NCI-H1694 (cell line): ENCODE measurements at places on chromosomes 6 and 20.

DNA sequence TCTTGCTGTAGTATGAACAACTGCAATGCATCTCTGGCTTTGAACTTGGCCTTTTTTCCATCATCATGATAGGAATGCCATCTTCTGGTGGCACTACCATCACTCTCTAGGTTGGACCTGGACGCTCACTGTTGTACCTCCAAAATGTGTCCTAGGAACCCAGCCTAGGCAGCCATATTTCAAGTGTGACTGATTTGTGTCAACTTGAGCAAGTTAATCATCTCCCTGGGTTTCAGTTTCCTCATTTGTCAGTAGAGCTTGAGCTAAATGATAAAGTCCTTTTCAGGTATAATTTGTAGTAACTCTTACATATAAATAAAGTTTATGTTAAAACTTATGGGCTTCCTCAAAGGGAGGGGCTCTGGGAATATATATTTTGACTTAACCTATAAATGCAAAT lies 241.7 kb upstream of the CEP162 start:
- DNase-seq, result no peak

- no peak for DNase-seq
Measured at GRCh38 chr20:16693278-16693677, 36.5 kb upstream of the SNRPB2 start.

GRCh38 chr20:8385247-8385646 lies 253.2 kb downstream of the PLCB1 start:
- peak; percentile 57 for DNase-seq

- no peak for DNase-seq
Measured at GRCh38 chr20:35490736-35491181, 35.4 kb downstream of the CEP250 start.

GRCh38 chr6:116461932-116462885 lies 1.0 kb downstream of the CALHM6 start:
- DNase-seq, result no peak

- no peak for DNase-seq
Measured at GRCh38 chr6:129801909-129802308, 59.2 kb downstream of the TMEM244 start.

- DNase-seq, result no peak
Measured at GRCh38 chr20:61053487-61053886, 198.6 kb upstream of the CDH4 start.

GRCh38 chr20:25269057-25269832 lies 21.4 kb downstream of the PYGB start:
- DNase-seq, result no peak

DNA sequence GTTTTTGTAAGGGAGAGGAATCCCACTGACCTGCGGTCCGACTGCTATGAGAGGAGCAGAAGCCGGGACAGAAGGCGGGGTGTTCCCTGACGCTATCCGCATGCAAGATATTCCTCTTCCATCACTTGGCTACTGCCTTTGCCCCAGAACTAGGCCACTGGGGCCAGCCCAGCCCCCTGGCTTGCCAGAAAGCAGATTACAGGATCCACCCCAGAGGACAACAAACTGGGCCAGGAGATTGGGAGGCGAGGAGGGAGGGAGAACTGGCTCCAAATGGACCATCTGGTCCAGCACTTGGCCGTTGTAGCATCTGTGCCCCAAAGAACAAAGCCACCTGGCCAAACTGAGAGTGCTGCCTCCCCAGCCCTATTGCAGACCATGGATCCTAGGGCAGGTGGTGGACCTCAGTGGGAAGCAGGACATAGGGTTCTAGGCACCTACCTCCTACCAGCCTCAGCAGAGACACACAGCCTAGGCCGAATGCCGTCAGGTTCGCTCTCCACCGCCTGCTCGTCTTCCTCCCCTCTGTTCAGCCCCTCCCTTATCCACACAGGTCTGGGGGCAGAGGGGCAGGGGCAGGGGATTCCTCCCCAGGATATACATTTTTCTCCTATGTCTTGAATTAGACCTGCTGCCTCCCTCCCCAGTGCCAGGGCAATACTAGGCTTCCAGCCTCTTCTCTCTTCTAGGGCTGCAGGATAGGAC lies 4.0 kb downstream of the MDGA1 start:
- DNase-seq, result no peak

DNA sequence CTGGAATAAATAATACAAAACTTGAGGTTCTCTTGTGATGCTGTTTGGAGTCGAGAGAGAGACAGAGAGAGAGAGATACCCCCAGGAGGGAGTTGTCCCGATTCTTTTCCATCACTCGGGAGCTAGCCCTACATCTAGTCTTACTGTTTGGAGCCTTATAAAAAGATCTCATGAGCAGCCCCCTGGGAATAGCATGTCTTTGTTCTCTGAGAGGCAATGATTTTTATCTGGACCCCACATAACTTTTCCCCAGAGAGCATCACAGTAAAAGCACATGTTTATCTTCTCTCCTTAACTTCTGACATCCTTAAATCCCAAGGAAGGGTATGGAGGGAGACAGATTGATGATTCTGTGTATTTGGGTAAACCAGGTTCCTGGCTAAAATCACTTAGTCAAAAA lies 20.9 kb upstream of the HLA-DOA start:
- no peak for DNase-seq

DNA sequence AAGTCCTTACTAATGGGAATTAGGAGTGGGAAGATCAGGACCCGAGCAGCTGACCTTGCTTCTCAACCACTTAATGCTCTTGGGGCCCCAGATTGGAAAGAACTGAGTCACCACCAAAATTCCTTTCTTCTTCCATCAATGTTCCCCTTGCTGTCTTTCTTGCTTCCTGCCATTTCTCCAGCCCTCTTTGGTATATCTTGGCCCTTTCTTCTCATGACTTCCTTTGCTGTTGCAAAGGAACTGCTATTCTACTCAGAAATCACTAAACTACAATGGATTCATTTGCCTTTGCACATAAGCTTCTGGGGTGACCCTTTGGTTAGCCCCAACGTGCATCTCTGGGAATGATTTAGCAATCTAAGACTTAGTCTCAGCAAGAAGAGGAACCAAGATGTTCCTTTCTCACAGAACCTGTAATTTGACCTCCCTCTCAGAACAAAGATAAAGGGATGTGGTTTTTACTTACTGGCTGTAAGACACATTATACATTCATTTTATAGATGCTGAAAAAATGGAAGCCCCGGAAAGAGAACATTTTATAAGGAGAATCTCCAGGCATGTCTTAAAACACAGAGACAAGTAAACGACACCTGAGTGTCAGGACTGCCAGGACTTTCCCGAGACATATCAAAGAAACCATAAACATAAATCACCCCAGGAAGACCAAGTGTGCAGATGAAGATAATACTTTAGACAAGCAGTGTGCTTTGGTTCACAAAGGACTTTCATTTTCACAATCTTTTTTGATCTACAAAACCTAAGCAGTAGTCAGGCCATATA lies 99.0 kb upstream of the TNFAIP3 start:
- no peak for DNase-seq

- no peak for DNase-seq
Measured at GRCh38 chr6:133131621-133132465, 109.3 kb upstream of the EYA4 start.

DNA sequence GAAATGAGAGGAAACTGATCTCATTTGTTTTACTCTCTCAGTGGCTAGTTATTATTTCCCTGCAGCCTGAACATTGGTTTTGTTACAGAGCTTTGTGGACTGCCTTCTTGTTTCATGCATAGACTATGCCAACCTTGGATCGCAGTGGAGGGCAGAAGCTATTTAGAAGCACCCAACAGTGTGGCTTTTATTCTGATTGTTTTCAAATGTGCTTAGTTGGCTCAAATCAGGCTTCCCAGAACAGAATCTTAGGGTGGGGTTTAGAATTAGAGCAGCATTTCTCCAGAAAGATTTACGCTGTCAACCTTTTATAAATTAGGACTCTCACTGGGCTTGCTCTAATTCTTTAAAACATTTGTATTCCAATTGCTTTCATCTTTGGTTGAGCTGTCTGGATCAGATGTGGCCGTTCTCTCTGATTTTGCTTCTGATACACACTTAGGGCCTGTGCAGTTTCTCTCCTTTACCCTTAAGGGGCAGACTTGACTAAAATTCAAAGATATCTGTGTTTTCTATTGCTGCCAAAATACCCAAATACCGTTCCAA lies 210.3 kb downstream of the BCKDHB start:
- no peak for DNase-seq

DNA sequence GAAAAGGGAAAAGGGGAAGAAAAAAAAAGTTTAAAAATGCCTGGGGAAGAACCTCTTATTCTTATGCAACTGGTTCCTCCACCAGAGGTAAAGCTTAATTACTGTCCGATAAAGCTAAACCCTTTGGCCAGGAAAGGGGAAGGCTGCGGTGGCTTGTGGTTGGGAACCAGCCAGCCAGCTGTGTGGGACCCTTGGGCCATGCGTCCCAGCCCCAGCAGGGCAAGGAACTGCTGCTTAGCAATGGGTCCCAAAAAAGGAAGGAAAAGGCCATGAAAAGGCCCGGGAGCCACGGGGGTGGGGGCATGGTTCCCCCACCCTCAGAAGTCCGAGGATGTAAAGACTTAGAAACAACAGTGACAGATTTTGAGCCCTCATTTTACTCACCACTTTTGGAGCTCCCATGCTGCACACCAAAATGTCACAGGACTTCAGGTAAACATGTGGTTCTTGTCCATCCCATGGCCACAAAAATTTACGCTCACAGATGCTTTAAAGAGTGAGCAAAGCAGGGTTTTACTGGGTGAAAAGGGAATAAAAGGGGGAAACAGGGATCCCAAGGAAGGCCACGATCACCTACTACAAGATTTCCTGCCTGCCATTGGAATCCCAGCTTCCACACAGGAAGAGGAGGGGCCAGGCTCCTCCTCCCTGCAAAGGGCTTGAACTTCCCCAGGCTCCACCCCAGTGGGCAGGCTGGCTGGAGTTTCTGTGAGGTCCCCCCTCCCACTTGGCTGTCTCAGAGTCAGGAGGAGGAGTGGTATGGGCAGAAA lies 1234.7 kb upstream of the GJE1 start:
- DNase-seq, result no peak

DNA sequence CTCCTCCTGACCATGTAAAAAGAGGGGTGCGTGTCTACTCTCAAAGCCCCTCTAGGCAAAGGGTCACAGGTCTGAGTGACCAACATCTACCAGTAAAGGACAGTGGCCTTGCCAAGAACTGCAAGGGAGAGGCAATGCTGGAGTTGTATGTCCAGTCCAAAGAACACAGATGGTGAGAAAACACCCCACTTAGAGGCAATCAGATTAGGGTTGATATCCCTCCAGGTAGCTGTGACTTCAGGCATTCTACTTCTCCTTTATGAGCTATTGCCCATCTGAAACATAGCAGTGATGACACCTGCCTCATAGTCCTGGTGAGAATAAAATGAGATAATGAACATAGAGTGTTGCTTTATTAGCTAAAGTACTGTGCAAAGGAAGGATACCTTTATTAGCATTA lies 50.8 kb upstream of the MAFB start:
- no peak for DNase-seq

- no peak for DNase-seq
Measured at GRCh38 chr6:15368186-15368585, 122.3 kb downstream of the JARID2 start.

GRCh38 chr6:169795196-169795595 lies 43.8 kb downstream of the ERMARD start:
- DNase-seq, result no peak

DNA sequence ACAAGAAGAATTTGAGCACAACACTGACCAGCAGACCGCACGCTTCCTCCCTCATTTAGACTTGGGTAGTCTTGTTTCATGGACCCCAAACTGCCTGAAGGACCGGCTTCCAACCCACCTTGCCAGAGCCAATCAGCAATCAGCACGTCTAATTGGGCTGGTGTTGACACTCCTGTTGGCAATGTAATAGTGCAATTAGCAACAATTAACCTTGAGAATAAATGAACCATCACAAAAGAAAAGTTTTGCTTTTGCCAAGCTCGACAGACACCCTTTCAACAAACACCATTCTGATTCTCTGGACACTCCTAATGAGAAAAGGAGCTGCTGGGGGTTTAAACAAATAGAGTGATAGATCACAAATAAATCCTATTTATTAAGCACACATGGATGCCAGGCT lies 61.0 kb downstream of the EDN3 start:
- no peak for DNase-seq

GRCh38 chr20:59744756-59745155 lies 140.4 kb downstream of the PHACTR3 start:
- no peak for DNase-seq

DNA sequence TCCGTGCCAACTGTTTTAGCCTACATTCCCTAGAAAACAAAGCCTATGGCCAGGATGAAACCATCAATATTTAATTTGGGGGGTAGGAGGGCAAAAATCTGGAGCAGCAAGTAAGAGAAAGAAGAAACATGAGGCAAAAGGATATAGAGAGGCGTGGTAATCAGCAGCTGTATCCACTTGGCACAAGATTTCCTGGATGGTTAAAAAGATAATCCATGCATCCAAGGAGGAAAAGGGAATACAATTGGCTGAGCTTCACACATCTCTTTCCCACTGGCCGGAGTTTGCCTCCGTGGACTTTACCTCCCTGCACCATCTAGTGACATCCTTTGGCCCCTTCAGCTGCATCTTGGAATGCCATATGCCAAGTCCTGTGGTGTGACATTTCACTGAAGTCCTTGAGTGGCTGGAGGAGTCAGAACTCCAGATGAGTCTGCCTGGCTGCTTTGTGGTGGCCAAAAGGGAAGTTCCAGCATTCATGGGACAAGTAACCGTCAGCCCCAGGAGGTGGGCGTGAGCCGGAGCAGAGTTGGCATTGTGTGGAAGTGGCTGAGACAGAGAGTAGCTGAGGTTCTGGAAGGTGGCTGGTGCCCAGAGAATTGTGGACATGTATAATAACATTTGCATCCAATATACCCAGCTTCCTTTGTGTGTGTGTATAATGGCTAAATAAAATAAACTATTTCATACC lies 13.7 kb upstream of the TMX4 start:
- DNase-seq, result no peak

GRCh38 chr6:166514196-166514595 lies 72.3 kb downstream of the RAMACL start:
- DNase-seq, result no peak

DNA sequence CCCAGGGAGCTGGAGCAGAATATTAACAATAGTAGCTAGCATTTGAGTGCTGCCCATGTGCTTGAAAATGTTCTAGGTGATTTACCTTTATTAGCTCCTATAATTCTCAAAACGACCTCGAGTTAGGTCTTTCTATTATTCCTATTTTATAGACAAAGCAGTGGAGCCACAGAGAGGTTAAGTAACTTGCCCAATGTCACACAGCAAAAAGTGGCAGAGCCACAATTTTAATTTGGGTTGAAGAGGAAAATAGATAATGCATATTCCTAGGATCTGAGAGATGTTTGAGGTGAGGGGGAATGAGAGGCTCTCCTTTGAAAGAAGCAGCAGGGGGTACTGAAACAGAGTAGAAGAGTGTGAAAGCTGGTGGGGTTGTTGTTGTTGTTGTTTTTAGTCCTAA lies 354.5 kb upstream of the SLC35B3 start:
- no peak for DNase-seq

GRCh38 chr6:32989368-32989767 lies 20.0 kb downstream of the HLA-DOA start:
- DNase-seq, result no peak

GRCh38 chr6:107246972-107247615 lies 131.8 kb upstream of the BEND3 start:
- DNase-seq, result no peak

- DNase-seq, result no peak
Measured at GRCh38 chr20:48698507-48699267, 129.1 kb downstream of the PREX1 start.

GRCh38 chr6:83633609-83634008 lies 75.3 kb downstream of the SNAP91 start:
- no peak for DNase-seq
